ENCODE measurements at places on chromosomes 1 and 21. TPM values are rescaled to one million over a fixed set of nuclear protein-coding genes. Genes with fewer than 3 reads are reported as not detected.

Gene HCRTR1
- not detected for total RNA-seq

DNA sequence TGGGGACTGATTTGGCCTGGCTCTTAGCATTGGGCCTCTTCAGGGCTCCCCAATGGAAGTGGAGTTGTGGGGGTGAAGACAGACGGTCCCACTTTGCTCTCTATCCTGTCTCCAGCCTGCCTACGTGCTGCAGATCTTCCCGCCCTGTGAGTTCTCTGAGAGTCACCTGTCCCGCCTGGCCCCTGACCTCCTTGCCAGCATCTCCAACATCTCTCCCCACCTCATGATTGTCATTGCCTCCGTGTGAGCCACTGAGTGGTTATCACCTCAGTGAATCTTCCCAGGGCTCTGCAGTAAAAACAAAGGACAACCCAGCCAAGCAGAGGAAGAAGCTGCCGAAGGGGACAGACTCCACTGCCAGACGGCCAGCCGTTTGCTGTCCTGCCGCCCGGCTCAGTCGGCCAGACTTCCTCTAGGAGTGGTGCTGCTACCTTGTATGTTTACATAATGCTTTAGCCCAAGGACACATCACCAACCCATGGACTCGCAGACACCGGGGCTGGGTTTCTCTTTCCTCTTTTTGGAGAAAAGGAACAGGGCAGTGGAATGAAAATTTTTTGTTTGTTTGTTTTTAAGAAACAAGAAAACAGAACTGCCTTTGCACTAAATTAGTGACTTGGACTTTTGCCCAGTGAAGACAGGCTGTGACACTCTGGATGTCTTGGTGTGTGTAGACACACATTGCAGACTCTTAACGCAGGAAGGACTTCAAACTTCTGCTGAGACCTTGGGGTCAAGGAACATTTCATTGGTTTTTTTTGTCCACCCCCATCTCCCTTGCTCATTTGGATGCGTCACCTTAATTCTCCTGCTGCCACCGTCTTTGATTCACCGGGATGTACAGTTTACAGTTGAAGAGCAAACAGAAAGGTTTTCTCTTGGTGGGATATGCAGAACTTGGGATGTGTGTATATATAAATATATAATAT lies 36.5 kb downstream of the ZBTB17 start:
- no peaks in the 10 kb centered on the region for H3K27me3 ChIP-seq
- no peaks in the 10 kb centered on the region for H3K4me1 ChIP-seq

Gene AGTRAP
- total RNA-seq = 49.4 TPM

GRCh38 chr1:2091611-2092604 lies 41.7 kb downstream of the PRKCZ start:
- H3K4me3 ChIP-seq = no peak overlapping the region
- no peaks in the 10 kb centered on the region for H3K27me3 ChIP-seq
- no peak overlapping the region for H3K27ac ChIP-seq
- no peaks in the 10 kb centered on the region for H3K4me1 ChIP-seq

Gene HRNR
- not detected for total RNA-seq

Gene LYPLA2
- 56.2 TPM for total RNA-seq

DNA sequence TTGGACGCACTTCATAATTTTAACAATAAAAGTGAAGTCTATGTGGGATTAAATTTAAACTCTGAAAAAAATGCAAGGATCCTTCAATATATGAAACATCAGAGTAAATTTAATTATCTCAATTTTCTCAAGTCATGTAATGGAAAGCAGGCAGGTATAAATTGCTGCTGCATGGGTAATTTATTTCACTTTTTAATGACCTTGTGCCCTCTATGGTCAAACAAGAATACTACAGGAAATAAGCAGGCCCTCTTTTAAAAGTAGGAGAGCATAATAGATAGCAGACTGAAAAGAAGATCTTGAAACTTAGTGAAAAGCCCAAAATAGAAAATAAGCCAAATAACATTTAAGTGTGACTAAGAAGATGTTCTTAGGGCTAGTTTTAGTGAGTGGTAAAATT lies 22.9 kb downstream of the BCAS2 start:
- H3K36me3 ChIP-seq = no peaks in the 10 kb centered on the region
- DNase-seq = no peak
- no peak overlapping the region for H3K27ac ChIP-seq
- H3K4me3 ChIP-seq = no peak overlapping the region

- H3K27ac ChIP-seq = no peak overlapping the region
- H3K36me3 ChIP-seq = no peaks in the 10 kb centered on the region
- DNase-seq = no peak
- H3K27me3 ChIP-seq = no peaks in the 10 kb centered on the region
- no peak overlapping the region for H3K4me3 ChIP-seq
- no peaks in the 10 kb centered on the region for H3K4me1 ChIP-seq
Observed at GRCh38 chr21:38409907-38410306, 88.4 kb downstream of the ERG start.
